ENCODE measurements at places on chromosomes 3 and 15. TPM values are rescaled to one million over a fixed set of nuclear protein-coding genes. Genes with fewer than 3 reads are reported as not detected.

TOMM70 gene
- total RNA-seq = 55.6 TPM

GOLGA8S gene
- 0.05 TPM for total RNA-seq

UNC13C gene
- total RNA-seq = not detected

DUT gene
- 178 TPM for total RNA-seq

HES1 gene
- 44.1 TPM for total RNA-seq

OR4F15 gene
- total RNA-seq = 0.03 TPM

REC114 gene
- total RNA-seq = not detected

DNA sequence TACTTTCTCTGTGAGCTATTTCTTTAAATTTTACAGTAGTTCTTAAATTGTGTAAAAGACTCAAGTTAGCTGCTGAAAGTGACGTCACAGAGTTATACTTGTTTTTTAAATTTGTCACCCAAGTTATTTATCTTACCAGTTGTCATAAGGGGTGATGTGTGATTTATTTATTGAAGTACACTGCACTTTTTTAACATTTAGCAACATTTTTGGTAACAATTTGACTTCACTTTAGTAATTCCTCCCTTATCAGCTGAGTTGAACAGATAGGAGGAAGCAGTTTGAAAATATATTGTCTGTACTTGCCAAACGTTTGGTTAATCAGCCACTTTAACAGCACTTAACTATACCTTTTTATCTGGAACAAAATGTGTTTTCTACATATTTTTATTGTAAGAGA, 3.8 kb downstream of the STT3B start:
- no peak overlapping the region for H3K4me3 ChIP-seq
- no peaks in the 10 kb centered on the region for H3K27me3 ChIP-seq
- H3K27ac ChIP-seq = no peak overlapping the region
- H3K36me3 ChIP-seq = peaks cover 32% of the 10 kb centered on the region
- 0 out of 2 replicates have a peak, but pooled peaks cover 4% of the 10 kb centered on the region for H3K4me1 ChIP-seq

DNA sequence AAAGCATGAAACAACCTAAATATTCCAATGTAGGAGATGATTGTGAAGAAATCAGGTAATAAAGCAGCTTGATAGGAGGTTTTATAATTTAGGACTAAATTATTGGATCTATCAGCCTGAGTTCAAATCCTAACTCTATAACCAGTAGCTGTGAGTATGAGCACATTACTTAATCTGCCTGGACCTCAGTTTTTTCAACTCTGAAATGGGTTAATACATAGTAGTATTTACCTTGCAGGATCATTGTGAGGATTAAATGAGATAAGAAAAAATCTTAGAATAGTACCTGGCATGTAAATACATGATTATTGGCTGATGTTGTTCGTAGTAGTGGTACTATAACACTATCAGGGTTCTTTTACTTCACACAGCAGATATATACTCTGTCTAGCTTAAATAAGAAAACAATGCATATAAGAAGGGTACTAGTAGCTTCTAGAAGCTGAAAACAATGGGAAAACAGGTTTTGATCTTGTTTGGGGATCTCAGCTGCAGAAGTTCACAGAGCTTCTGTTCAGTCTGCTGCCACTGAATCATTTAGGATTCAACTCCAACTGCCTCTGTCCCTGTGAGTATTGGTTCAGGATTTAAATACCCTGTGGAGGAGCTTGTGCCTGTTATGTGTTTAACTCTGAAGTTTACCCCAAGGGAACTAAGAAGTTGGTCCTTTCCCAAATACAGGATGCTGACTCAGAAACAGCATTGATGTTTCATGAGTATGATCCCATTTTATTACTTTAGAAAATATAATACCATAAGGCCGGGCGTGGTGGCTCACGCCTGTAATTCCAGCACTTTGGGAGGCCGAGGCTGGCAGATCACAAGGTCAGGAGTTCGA, 34.2 kb downstream of the KAT2B start:
- H3K4me3 ChIP-seq = no peak overlapping the region
- H3K4me1 ChIP-seq = peaks cover 16% of the 10 kb centered on the region
- no peak overlapping the region for H3K27ac ChIP-seq
- H3K36me3 ChIP-seq = no peaks in the 10 kb centered on the region

GRCh38 chr15:73982222-73982962, 9.7 kb downstream of the STOML1 start:
- peaks cover 7% of the 10 kb centered on the region for H3K36me3 ChIP-seq
- H3K27ac ChIP-seq = peak overlapping the region; percentile 57
- peaks cover 34% of the 10 kb centered on the region for H3K4me1 ChIP-seq
- DNase-seq = peak; percentile 78
- no peaks in the 10 kb centered on the region for H3K27me3 ChIP-seq
- H3K4me3 ChIP-seq = no peak overlapping the region

GRCh38 chr3:50453907-50454306, 49.5 kb downstream of the CACNA2D2 start:
- no peaks in the 10 kb centered on the region for H3K36me3 ChIP-seq
- H3K4me1 ChIP-seq = no peaks in the 10 kb centered on the region
- no peak overlapping the region for H3K27ac ChIP-seq
- no peak overlapping the region for H3K4me3 ChIP-seq
- no peak for DNase-seq
- H3K27me3 ChIP-seq = no peaks in the 10 kb centered on the region

Data from SJSA1 (cell line).